ENCODE measurements at places on chromosomes 5 and 9.
A peak's percentile ranks its signal among the peaks of the same experiment; 100 is the strongest.

GRCh38 chr5:158820891-158821290 lies 278.8 kb downstream of the EBF1 start:
- no peak for DNase-seq

GRCh38 chr5:59193616-59194319 lies 610.9 kb downstream of the RAB3C start:
- DNase-seq: peak; percentile 99

DNA sequence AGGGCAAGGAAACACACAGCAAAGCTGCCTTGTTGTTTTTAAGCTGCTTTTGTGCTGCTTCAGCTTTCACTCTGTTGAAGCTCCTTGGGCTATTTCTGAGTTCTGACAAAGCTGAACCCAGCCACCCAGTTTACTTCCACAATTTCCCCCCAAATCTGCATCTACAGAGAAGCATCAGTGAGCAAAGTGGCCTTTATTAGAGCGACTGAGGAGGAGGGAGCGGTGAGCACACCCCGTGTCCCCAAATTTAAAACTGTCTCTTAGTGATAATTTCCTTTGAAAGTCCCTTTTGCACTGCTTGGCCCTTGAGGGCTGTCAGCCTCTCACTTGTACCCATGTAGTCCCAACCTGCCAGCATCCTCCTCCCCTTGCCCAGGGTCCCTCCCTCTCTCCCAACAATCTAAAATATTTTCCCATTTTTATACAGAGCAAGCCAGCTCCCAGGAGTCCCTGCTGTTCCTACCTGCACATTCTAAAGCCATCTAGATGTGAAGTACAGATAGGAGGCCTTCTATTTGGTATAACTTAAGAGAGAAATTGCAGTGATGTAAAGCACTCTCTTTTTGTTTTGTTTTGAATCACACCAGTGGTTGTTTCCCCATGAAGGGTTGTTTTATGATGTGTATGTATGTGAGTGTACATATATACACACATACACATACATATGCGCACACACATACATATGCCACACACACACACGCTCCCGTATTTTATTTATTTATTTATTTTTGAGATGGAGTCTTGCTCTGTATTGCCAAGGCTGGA lies 313.5 kb downstream of the TLE4 start:
- no peak for DNase-seq

DNA sequence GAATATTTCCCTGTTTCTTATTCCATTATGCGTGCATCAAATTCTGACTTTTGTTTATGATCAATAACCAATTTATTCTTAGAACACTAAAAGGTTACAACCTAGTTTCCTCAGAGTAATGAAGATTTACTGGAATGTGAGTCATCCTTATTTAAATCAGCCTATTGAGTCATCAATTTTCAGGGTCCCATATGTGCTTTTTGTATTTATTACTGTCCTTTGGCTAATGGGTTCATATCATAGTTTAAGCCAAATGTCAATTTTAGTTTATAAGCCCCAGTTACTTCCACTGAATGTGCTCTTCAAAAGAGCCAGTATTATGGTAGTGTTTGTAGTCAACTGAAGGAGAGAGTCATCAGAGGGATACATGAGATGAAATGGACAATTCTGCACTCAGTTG lies 359.2 kb downstream of the PRR16 start:
- DNase-seq: peak; percentile 31

DNA sequence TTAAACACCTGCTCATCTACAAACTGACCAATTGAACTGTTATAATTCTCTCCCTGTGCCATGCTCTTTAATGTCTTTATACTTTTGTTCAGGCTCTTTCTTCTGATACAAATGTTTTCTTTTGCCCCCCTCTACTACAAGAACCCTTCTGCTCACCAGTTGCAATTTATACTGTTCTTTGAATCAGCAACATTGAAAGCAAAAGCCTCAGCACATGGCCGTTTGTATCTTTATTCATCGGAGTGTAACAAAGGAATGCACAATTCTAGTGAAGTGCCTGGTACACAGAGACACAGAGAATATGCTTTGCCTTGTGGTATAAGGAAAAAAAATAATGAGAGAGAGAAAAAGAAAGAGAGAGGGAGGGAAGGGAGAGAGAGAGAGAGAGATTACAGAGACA lies 547.1 kb downstream of the CDH12 start:
- no peak for DNase-seq

GRCh38 chr9:95483431-95483830 lies 33.3 kb downstream of the PTCH1 start:
- no peak for DNase-seq

- DNase-seq: no peak
Measured at GRCh38 chr5:179738742-179739141, 6.1 kb downstream of the MAML1 start.

GRCh38 chr9:137965177-137965795 lies 87.7 kb downstream of the CACNA1B start:
- DNase-seq: no peak

DNA sequence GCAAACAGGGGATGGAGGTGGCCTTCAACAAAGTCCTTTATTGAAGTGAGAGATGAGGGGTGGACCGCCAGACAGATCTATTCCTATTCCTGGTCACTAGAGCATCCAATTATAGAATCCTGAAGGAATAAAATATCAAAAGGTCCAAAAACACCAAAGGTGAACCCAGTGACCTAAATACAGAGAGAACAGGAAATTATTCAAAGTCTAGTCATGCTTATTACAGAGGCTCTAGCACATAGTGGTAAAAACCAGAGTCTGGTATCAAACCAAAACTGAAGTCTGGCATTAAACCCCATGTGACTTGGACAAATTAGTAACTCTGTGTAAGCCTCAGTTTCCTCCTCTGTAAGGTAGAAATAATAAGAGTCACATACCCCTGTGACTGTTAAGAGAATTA lies 100.5 kb upstream of the SNX2 start:
- DNase-seq: peak; percentile 56

GRCh38 chr5:78597068-78597973 lies 51.3 kb downstream of the LHFPL2 start:
- DNase-seq: peak; percentile 92

DNA sequence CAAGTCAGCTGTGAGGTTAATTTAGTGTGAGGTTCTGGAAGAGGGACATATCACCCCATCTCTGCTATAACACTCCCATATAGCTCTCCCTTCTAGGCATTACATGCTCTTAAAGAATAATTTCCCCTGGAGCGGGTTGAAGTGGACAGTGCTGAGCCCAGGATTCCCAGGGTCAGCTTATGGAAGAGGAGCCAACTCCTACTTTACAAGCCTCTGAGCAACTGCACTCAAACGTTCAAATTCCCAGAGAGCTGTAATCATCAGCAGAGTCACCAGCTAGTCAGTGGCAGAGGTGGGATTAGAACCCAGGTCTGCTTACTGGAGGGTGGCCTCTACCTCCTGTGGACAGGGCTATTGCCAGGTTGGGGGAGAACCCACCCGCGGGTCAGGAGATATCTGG lies 1.4 kb downstream of the NEURL1B start:
- peak; percentile 32 for DNase-seq

GRCh38 chr5:78576376-78576775 lies 72.2 kb downstream of the LHFPL2 start:
- no peak for DNase-seq

Data from GM23248 (cell line).